ENCODE measurements at places on chromosomes 1 and 21.

DNA sequence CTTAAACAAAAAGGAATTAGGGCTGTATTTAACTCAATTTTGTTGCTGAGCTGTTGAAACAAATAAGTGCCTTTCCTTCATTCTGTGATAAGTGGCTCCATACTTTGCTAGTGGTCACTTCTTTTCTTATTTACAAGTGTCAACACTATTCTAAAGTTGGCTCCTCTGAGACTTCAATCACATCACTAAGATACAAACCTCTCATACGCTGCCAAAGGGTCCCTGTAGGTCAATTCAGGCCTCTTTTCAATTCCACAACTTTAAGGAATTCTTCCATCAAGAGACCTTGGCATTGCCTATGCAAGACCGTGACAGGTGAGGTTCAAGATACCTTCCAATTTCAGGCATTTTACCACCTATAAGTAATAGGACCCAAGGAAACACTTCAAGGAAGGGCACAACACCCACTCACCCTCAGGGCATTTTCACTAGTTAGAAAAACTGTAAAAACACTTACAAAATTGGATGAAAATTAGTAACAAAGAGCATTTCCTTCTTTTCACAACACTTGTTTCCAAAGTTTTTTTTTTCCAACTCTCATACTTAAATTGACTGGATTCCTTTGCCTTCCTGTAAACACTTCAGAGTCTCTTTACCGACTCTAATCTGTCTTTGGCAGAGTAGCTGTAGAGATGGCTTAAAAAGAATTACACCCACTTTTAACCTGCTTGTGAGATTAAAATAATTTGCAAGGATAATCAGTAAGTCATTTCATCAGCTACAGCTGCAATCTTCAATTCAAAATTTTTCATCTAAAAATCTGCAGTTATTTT, 24.5 kb downstream of the SERBP1 start:
- DNase-seq = no peak

GRCh38 chr1:92259350-92259749, 39.4 kb downstream of the GLMN start:
- no peak for DNase-seq

- no peak for DNase-seq
Observed at GRCh38 chr1:56436912-56437417, 142.4 kb downstream of the PLPP3 start.

DNA sequence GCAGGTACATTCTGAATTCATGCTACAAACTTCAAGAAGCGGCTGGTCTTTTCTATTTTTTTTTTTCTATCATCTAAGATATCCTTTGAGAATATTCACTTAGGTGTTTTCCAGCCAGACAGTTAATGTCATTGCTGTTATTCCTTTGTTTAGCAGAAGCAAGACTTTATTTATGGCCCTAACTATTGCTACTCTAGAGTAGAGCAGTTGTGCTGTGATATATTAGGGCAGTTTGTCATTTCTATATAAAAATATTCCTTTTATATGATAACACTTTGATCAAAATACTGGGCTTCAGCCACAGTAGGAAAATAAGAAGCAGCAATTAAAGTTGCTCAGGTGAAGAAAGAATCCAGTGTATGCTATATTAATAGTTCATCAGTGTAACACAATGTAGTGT, 959.3 kb downstream of the NCAM2 start:
- no peak for DNase-seq

DNA sequence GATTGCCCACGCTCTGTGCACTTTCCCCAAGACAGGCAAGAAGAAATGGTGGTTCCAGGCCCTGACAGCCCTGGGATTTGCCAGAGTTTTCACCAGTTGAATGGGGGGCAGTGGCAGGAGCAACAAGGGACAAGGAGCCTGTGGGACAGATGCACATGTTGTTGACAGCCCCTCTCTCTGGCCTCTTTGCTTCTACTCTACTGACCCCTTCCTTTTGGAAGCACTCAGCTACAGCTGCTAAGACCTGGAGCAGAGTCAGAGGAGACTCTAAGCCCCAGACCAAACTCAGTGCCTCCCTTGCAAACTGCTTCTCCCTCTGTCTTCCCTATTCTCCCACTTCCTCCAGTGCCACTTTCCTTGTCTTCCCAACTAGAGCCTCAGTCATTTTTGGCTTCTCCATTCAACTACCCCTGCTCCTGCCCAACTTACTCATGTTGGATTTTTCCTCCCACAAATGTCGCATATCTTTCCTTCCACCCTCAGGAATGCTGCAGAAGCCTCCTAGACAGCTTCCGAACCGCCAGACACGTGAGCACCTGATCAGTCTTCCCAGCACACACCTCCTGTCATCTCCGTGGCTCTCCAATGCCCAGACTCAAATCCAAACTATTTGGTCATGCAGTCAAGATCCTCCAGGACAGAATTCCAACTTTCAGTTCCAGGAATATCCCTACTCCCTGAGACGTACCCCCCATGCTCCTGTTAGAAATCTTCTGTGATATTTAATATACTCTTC, 9.1 kb downstream of the INKA2 start:
- DNase-seq = no peak

DNA sequence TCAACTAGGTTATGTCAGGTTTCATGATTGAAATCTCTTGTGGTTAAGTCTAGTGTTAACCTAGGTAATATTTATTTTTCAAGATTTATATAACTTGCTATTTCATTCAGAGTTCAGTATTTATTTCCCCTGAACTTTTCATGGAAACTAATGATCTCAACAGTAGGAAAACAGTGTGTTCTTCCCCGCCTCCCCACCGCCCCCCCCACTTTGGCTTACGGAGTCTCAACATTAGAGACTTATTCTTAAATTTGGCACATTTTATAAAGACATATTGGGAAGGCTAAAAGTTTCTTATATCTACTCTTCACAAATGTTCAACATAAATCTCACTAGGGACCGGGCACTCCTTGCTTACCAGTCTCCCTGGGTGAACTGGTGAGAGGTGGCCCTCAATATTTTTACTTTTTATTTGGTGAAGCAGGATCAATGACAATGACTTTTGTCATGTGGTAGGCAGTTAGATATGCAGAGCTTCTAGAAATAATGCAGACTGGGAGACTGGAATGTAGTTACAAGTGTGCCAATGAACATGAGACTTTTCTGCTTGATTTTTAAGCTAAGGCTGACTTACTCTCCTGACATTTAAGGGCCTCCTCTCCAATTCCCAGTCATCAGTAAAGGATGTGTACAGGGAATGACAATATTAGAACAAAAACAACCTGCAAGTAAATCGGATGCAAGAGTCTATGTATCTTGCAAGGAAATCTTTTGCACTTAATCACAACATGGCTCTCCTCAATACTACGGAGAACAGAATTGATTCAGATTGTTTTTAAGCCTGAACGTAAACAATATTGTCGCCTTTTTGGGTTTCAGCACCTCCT, 1.7 kb upstream of the MAN1A2 start:
- no peak for DNase-seq

- DNase-seq = no peak
Observed at GRCh38 chr21:38712664-38713063, 93.1 kb upstream of the ETS2 start.

- DNase-seq = no peak
Observed at GRCh38 chr1:30472009-30472408, 251.4 kb downstream of the MATN1 start.

GRCh38 chr1:147726168-147726567, 34.2 kb downstream of the GJA5 start:
- DNase-seq = no peak

DNA sequence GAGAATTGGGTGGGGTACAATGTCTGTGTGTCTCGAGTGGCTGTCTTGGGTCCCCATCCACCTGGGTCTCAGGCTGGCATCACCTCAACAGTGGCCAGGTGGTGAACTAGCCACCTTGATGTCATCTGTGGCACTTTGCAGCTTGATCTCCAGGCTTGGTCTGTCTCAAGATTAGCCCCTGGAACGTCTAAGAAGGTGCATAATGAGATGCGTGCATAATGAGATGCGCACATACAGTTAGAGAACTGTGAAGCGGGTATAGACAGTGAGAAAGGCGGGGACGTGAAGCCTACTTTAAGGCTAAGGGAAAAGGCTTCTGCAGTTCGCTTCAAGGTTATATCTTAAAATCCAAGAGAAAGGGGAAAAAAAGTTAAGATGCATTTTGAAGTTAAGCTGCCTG, 98.7 kb downstream of the WDR4 start:
- no peak for DNase-seq

GRCh38 chr1:226309398-226310244, 657 bp upstream of the LIN9 start:
- no peak for DNase-seq

- DNase-seq = peak; percentile 4
Observed at GRCh38 chr1:31373056-31373896, at the start of gene FABP3. FABP3 (minus strand) TSS chr1:31373076; CDS start chr1:31373014, 62 bp downstream.

DNA sequence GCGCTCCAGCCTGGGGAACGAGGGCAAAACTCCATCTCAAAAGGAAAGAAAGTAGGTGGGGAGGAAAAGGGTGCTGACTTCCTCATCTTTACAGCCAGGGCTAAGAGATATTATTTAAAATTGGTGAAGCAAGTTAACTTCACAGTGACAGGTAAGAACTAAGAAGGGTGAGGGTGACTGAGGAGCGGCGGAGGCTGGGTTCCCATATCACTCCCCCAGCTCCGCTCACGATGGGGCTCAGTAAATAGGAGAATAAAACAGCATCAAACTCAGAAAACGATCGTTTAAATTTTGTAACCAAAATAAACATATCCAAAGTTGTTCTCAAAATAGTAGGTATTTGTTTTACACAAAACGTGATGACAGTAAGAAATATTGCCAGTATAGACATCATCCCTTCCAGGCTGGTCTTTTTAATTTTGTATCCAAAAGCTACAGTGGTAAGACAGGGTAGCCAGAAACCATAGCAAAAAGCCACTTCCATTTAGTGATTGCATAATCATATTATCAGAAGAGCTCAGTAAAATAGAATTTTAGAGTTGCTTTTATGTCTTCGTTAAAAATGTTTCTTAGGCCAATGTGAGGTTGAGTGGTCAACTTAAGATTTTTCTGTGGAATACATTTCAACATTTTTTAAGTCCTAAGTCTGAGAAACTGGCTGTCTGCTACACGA, 26.2 kb upstream of the ADARB1 start:
- DNase-seq = no peak

DNA sequence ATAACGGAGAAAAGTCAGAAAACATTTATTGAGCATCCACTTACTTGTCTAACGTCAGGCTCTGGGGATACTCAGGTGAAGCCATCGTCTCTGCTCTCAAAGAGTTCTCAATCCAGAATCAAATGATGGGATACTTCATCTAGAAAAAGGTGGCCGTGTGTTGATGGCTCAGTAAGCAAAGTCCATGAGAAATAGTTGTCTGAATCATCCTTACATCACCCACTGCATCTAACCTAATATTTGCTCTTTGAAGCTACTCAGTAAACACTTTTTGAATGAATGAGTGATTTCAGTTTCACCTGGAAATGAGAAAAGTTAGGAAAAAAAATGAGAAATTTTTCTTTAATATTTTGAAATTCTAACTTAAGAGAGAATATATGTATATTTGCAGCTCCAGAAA, 155.3 kb upstream of the PKN2 start:
- DNase-seq = no peak

- DNase-seq = no peak
Observed at GRCh38 chr1:152783095-152783494, 3.0 kb upstream of the LCE1E start.

DNA sequence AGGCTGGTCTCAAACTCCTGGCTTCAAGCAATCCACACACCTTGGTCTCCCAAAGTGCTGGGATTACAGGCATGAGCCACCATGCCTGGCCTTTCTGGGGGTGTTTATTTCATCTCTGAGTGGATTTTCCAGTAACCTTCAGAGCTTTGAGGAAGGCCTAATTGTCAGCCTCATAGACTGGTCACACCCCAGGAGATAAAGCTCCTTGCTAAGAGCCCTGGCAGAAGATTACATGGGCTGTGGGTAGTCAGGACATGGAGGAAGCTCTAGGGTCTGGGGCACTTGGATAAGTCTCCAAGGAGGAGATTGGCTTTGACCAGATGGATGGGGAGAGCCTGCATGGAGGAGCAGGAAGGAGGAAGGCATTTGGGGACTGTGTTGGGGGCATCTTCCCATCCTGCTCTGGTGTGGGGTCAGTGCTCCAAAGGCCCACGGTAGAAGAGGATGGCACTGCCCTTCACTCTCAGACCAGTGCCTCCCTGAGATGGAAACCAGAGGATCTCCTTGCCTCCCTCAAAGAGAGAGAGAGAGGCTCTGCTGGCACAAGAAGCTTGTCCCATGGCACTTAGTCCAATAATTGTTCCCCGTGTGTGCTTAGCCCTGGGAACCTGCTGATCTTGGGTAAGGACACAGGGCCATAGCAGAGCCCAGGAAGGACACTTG, 14.7 kb upstream of the GSTM4 start:
- DNase-seq = no peak

DNA sequence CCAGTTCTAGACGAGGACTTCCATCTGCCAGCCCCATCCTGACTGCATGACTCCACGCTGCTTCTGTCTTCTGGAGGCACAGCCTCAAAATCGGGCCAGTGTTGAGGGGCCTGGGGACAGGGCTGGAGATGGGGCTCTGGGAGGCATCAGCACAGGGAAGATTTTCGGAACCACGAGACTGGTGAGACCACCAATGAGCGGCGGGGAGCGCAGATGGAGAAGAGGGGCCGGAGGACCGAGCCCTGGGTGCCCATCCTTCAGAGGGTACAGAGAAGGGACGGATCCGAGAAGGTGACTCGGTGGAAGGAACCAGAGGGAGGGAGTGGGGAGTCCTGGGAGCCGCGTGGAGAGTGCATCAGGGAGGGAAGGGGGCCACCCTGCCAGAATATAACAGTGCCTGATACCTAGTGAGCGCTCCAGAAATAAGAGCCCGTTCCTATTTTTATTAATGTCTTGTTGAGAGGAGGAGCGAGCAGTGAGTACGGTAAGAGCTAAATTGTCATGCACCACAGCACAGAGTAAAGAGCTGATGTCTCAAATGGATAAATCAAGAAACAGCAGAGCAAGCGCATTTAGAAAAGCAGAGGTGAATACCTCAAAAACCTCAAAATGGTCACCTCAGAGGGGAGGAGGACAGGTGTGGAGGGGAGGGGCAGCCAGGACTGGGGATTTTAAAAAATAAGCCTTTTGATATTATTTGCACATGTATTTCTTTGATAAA, 26.2 kb upstream of the KIF26B start:
- no peak for DNase-seq

DNA sequence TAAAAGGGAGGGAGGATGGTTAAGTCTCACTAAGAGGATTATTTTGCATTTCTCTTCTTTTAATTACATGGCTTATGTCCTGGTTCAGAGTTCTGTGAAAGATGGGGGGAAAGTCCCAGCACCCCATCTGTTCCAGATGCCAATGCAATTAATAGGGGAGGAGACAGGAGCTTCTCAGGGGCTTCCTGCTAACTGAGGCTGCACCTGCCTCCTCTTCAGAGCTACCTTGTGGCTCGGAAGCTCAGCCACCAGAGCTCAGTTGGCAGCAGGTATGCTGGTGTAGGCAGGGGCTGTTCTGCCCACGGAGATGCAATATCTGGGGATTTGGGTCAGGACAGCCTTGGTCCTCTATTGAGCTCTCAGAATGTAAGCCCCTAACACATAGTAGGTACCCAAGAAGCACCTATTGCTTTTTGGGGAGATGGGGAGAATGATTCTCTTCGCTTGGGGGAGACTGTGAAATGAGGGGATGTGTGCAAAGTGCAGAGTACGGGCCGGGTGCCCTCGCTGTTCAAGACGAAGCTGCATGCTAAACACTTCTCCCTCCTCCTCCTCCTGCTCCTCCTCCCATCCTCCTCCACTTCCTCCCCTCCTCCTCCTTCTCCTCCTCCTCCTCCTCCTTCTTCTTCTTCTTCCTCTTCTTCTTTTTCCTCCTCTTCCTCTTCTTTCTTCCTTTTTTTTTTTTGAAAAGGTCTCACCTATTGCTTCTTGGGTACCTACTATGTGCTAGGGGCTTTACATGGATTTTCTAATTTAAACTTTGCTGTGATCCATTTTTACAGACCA, 279.0 kb downstream of the PTPRU start:
- no peak for DNase-seq

All from activated CD8-positive, alpha-beta memory T cell treated with anti-CD3 and anti-CD28 coated beads for 48 hours (primary cell).